NT2/D1 (cell line): ENCODE measurements at places on chromosomes 7 and 10.

DNA sequence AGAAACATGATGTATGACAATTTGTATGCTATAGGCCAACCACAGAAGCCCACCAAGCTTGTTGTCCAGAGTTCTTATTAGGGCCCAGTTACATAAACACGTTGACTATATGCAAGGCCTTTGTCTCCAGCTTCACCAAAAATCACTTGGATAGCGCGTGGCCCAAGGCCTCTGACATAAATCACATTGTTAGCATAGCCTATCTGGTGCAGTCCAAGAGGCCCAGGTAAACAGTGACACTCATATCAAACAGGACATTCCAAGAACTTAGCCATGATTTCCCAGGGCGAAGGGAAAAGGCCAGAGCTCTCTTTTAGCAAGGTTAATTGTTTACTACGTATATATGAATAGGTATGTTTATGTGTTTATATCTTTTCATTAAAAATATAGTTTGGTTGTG is 337.2 kb upstream of the CELF2 start:
- no peak for DNase-seq

GRCh38 chr7:66185680-66186187 is 19.4 kb upstream of the TPST1 start:
- DNase-seq = no peak

GRCh38 chr7:65827366-65827765 is 45.5 kb upstream of the VKORC1L1 start:
- no peak for DNase-seq

DNA sequence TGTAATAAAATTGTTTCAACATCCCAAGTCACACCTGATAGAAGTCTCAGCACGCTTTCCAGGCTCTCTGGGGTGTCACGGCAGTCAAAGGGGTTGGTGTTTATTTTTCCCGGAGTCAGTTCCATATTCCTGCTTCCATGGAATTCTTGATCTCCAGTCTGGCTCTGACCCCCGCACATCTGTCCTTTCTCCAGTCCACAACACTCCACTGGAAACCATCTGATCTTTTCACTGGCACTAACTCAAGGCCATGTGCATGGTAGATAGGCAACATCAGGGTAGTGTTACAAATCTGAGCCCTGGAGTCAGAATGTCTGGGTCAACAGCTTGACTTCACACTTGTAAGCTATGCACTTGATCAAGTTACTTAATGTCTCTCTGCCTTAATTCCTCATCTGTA is 176.2 kb downstream of the WDR11 start:
- DNase-seq = no peak

DNA sequence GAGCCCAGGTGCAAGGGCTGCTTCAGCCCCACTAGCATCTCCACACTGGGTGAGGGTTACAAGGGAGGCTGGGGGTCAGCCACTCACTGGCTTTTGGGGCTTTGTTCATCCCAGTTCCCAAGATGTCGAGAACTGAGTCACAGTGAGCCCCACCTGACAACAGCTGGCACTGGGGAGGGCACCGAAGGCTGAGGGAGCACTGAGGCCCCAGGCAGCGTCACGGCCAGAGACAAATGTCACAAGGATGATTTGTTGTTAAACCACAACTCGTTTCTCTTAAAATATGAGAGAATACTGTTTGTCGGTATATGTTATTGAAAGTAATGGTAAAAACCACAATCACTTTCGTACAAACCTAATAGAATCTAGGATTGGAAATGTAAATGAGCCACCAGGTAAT is 219.9 kb downstream of the CELF2 start:
- DNase-seq = no peak

- DNase-seq = no peak
Observed at GRCh38 chr10:13743101-13743693, 156.4 kb downstream of the PRPF18 start.

DNA sequence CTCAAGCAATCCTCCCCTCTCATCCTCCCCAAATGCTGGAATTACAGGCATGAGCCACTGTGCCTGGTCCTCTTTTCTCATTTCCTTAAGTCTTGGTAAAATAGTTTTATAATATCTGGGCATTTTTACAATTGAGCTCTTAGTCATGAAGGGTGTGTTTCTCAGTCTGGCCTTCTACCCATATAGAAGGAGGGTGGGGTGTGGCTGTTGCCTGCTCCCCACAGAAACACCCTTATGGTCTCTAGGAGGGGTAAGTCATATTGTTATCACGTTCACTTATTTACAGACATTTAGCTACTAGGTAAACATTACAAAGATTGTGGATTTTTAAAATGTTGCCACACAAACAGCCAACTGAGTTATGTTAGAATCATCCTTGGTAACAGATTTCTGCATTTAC is 6.7 kb upstream of the OTUD1 start:
- no peak for DNase-seq

GRCh38 chr7:32163141-32163806 is 93.1 kb upstream of the PDE1C start:
- no peak for DNase-seq

DNA sequence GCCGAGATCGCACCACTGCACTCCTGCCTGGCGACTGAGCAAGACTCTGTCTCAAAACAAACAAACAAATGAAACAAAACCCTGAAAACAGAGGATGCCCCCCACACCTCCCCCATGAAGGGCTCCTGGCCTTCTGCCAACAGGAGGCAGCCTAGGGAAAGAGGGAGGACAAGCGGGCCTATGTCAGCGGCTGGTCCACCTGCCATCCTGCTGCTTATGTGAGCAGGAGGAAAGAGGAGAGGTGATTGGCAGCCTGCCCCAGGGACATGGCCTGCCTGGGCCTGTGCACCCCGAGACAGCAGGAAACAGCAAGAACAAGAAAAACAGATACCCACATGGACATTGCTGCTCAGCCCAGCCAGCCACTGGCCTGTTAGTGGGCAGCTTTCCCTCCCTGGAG is 9.1 kb upstream of the ZNF316 start:
- DNase-seq = no peak

GRCh38 chr10:47404446-47404845 is 20.4 kb upstream of the ZNF488 start:
- DNase-seq = no peak

GRCh38 chr7:73892003-73892999 is 31.3 kb downstream of the TMEM270 start:
- DNase-seq = no peak

DNA sequence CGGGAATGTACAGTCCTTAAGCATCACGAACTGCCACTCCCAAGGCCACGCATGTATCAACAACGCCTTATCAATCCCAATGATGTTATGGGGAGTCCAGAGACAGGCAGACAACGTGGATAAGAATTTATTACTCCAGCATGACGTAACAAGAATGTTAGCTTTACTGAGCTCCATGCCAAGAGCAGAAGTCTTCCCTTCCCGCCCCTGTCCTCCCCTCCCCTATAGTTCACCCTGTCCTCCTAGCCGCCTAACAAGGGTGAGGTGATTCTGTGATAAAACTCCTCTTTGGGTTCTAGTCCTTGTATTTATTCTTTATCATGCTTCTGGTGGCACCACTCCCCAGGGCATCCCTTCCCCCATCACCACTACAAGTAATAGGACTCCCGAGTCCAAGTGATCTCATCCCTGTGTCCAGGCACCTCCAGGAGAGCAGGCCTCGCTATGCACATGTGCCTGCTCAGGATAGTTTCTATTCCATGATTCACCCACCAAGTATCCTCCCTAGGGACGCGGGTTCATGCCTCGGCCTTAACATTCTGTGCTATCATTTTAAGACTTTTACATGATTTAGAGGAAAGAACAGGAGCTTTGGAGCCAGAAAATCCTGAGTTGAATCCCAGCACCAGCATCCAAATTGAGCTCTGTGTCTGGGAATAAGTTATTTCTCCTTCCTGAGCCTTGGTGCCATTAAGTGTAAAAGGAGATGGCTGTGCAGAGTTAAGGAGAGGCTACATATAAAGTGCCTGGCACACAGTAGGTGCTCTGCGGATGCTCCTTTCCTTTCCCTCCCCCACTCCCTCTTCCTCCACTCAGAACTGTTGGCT is 15.4 kb downstream of the GSDME start:
- DNase-seq = no peak

DNA sequence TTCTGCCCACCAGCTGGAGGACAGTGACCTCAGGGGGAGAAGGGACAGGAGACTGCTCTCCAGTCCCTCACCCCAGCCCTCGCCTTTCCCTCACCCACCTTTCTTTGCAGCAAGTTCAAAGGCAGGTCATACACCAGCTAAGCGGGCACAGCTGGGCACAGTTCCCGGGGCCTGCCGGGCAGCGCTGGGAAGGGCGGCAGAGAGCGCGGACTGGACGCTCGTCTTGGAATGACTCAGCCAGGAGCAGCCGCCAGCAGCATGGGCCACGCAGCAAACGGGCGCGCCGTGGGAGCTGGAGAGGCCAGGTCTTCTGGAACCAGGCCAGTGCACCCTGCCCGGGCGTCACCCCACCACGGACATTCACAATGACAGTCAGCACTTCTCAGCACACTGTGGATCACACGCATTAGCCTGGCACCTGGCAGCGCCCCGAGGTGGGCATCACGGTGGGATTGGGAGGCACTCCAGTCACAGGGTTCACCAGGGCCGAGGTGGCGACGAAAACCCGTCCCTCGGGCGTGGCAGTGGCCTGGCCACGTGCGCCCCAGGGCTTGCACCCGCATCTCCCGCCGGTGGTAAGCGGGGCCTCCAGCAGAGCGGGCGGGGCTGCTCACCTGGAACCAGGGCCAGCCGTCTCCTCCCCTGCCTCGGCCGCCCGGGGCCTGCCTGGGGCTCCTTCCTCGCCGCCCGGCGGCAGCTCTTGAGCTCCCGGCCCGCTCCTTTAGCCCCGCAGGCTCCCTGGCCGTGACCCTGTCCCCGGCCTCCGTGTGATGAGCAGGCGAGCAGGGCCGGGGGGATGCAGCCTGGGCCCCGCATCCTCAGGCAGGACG is 29.0 kb upstream of the WDFY4 start:
- no peak for DNase-seq
